ENCODE measurements at places on chromosomes 5 and 9.

- ATAC-seq = no peak
Measured at GRCh38 chr9:89388868-89389177, 70.5 kb downstream of the SECISBP2 start.

- no peak for ATAC-seq
Measured at GRCh38 chr5:136209346-136209910, 16.5 kb upstream of the SMIM32 start.

GRCh38 chr5:83011985-83012384 lies 65.2 kb downstream of the TMEM167A start:
- ATAC-seq = no peak

GRCh38 chr5:95620030-95620869 lies at the start of gene GPR150:
Gene GPR150, plus strand, starts transcription at chr5:95620087. Its CDS starts 189 bp downstream, at chr5:95620276.
- ATAC-seq = peak; percentile 75

DNA sequence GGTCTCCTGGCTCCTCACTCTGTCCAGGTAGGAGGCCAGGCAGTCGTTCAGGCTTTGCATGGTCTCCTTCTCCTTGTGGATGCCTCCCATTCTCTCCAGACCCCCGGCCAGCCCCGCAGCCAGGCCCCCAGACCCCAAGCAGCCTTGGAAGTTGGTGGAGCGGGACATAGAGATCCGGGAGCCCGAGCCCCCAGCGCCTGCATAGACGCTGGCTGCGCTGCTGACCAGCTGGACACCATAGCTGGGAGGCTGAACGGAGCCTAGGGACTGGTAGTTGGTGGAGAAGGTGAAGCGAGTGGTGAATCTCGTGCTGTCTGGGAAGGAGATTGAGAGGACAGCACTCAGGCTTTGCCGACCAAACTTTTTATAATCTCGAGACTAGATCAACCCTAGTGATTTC lies 35.9 kb downstream of the FOXI1 start:
- no peak for ATAC-seq

- ATAC-seq = no peak
Measured at GRCh38 chr5:8585230-8586018, 716.5 kb downstream of the MTRR start.

DNA sequence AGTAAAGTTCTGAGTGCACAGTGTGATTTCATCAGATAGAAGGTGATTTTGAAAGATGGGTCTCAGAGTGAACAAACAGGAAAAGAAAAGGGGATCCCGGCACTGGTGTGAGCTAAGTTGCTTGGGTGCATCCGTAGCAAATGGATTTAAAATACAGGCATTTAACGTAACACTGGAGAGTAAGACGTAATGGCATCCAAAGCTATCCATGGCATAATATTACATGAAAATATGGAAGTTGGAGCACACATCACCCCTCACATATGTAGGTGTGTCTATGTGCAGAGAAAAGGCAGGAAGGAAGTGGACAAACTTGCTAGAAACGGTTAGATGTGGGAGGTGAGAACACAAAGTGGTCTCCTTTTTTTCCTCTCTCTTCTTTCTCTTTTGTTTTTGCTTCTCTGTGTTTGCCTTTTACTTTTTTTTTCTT lies 38.2 kb upstream of the SEMA4D start:
- ATAC-seq = peak; percentile 70

- ATAC-seq = no peak
Measured at GRCh38 chr5:53422539-53422938, 57.9 kb upstream of the FST start.

DNA sequence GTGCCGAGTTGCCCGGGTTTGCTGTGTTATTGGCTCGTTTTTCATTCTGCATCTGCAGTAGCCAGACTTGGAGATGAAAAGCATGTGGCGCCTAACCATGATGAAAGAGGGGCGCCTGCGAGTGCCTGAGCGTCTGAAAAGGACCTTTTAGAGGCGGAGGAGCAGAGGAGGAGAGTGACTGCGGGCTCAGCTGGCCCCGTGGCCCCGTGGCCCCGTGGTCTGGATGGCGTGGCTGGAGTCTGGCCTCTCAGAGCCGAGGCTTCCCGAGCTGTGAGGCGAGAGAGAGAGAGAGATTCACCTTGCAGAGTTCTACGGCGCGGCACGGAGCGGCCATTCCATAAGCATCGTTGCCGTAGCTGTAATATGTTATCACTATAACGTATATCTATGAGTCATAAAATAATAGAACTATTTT lies 55.3 kb upstream of the RNU6ATAC start:
- no peak for ATAC-seq

- no peak for ATAC-seq
Measured at GRCh38 chr5:93294199-93294598, 286.8 kb downstream of the NR2F1-AS1 start.

GRCh38 chr5:127820910-127821553 lies 117.8 kb downstream of the CCDC192 start:
- ATAC-seq = peak; percentile 84

GRCh38 chr9:106796771-106797170 lies 66.2 kb upstream of the ZNF462 start:
- no peak for ATAC-seq

- ATAC-seq = no peak
Measured at GRCh38 chr5:31811210-31811609, 172.3 kb downstream of the PDZD2 start.

GRCh38 chr9:129983891-129984290 lies 59.1 kb downstream of the FNBP1 start:
- ATAC-seq = no peak

DNA sequence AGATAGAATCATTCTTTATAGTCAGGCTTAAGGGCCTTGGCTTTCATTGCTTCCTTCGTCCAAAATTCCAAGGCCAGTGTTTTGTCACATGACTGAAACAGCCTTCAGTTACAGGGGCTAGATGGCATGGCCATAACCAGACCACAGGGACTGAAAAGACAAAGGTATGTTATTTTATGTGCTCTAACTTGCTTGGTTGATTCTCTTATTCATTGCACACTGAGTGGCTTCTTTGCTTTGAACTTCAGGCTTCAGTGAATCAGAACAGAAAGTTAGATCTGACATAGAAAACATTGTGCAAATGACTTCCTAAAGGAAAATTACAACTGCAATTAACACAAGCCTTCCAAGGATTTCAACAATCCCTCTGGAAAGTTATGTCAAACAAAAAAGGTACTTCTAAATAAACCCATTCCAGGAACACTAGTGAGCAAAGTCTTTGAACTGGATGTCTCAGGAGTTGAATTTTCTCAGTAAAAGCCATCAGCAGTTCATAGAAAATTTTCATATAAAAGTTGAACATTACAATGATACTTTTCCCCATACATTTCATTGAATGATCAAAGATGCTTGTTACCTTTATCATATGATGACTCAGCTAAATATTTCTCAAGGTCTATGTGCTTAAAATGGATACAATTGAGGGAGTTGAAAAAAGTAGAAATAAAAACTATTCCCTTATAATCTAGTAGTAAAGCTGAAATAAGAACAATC lies 355.3 kb downstream of the TMEM232 start:
- ATAC-seq = no peak

GRCh38 chr5:159422361-159422760 lies 92.1 kb upstream of the IL12B start:
- ATAC-seq = no peak

- no peak for ATAC-seq
Measured at GRCh38 chr9:114775981-114776380, 29.9 kb downstream of the TNFSF15 start.

DNA sequence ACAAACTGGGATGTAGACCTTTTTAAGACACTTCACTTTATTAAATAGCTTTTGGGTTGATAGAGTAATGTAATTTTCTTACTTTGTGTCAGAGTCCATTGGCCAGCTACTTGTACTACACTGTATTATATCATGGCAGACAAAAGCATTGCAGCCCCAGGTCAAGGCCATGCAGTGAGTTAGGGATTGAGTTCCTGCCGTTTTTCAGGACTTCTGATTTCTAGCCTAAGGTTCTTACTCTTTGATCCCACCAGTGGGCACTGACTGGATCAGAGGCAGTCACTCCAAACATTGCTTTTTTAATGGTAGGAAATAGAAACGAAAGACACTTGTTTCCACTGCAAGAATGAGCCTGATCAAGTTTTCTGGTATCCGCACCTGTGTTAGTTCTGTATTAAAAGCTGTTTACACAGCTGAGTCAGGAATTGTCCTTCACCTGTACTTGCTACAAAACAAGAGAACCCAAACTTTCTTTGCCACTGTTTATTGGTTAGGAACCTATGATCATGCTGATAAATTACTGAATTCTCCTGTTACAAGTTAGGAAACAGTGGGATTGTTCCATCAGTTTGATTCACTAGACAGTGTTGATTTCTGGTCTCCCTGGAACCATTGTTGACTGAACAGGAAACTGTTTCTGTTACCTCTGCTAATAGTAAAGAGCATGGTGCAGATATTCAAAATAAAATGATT lies 22.1 kb downstream of the LRRC70 start:
- no peak for ATAC-seq

- no peak for ATAC-seq
Measured at GRCh38 chr5:145858959-145859358, 13.9 kb downstream of the GRXCR2 start.

GRCh38 chr5:140175367-140176030 lies 511 bp downstream of the CYSTM1 start:
- ATAC-seq = peak; percentile 57

- peak; percentile 57 for ATAC-seq
Measured at GRCh38 chr9:126719618-126720031, 85.2 kb upstream of the ZBTB43 start.

DNA sequence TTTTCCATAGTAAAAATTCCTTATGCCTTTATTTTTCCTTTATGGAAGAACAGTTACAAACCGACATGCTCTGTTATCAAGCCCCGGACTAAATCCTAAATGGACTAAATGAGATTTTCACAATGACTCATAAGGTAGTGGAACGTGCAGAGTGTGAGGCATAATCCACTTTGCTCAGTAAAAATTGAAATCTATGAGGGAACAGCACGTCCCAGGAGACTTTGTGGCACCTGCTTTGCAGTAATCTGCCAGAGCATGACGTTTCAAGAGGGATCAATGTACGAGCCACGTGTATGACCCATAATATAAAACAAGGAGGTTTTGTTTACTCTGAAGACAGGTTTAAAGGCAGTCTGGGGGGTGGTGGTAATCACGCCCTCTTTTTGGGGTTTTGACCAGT lies 83.8 kb upstream of the GNA14 start:
- ATAC-seq = no peak

DNA sequence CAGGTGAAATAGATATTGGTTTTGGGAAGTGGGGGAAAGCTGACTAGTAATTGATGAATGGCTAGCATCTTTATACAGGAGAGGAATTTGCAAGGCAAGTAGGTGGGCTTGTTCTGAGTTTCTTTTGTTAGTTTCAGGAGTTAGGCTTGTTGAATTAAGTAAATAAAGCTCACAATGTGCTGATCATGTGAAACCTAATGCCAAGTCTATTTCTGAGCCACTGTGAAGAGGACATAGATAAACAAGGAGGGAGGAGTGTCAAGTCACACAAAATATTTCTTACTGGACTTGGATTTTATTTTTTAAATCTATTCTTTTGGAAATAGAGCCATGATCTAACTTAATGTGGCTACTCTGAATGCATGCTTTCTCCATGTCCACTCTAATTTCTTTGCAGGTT lies 19.9 kb downstream of the GDA start:
- ATAC-seq = no peak

GRCh38 chr9:119074017-119074416 lies 295.2 kb downstream of the BRINP1 start:
- no peak for ATAC-seq

- peak; percentile 92 for ATAC-seq
Measured at GRCh38 chr5:75678155-75678554, 39.1 kb downstream of the POC5 start.

- no peak for ATAC-seq
Measured at GRCh38 chr5:177477701-177478477, 4.5 kb upstream of the DBN1 start.

GRCh38 chr5:62199792-62200716 lies 106.0 kb upstream of the KIF2A start:
- peak; percentile 93 for ATAC-seq

- ATAC-seq = no peak
Measured at GRCh38 chr9:83000765-83001164, 62.2 kb downstream of the RASEF start.

DNA sequence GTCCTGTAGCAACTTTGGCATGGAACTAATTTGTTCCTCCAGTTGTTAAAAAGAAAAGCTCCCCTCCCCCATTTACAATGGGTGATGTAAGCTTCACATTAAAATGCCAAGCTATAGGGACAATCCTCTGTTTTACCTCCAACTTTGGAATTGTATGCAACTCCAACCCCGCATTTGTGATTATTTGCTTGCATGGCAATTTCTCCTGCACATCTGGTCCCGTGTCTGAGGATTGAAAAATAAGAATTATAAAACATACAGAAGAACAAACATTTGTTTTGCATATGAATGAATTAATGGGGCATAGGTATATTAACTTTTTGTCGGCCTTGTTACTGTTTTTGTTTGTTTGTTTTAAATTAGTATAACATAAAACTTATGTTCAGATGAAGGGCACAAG lies 17.2 kb downstream of the PCSK1 start:
- no peak for ATAC-seq

DNA sequence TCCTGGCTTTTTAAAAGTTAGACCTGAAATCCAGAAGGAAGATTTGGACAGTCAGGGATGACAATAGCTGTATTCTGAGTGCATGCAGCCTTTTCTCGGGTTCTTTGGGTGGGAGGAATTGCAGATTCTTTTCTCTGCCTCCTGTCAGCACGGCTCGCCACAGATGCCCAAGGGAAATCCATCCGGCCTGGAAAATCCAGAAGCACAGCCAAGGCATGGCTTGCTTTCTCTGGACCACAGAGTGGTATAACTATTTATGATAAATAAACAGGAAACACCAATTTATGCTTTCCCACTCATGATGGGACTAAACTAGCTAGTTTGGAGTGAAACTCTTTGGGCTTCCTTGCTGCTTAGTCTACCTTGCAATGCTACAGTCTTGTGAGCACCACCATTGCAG lies 59.1 kb downstream of the C9orf152 start:
- ATAC-seq = no peak

GRCh38 chr5:149901511-149901910 lies 43.1 kb downstream of the PDE6A start:
- ATAC-seq = no peak

GRCh38 chr9:116849721-116850120 lies 162.6 kb downstream of the TRIM32 start:
- ATAC-seq = no peak

DNA sequence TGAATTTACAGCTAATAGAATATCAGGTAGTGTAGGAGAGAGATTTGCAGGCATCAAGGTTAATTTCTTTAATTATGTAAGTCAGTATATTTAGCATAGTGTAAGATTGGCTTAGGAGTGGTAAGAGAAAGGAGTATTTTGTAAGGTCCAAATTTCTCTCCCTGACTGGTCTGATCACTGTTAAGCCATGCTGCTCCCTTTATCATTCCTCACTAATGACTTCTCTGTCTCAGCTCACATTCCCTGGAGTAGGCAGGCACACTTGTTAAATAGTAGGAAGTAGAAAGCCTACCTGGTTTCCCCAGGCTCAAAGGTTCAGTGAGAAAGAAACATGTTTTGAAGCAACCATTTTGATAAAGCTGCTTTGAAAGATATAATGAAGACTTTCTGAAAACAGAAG lies 90.7 kb downstream of the SMIM15 start:
- no peak for ATAC-seq

DNA sequence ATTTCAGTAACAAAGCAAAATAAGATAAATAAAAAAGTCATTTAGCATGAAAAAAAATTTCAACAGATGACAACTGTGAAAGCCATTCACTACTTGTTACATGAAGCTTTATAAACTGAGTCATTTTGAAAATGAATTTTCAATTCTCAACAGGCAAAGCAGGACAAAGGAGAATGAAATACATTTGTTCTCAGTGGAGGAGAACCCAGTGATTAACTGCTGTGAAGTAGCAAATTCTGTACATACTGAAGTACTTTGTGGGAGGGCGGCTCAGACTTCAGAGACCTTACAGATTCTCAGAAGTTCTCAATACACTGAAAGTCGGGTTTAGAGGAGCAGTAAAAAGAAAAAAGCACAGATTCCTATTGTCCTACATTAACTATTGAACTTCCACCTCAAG lies 21.7 kb downstream of the SKIC3 start:
- peak; percentile 42 for ATAC-seq
